Glutamatergic neuron (in vitro differentiated cells): ENCODE measurements at places on chromosomes 4 and X.

GRCh38 chrX:10050481-10050880, 83.3 kb downstream of the CLDN34 start:
- H3K4me3 ChIP-seq = no peak overlapping the region
- no peak overlapping the region for H3K27ac ChIP-seq
- DNase-seq = no peak

DNA sequence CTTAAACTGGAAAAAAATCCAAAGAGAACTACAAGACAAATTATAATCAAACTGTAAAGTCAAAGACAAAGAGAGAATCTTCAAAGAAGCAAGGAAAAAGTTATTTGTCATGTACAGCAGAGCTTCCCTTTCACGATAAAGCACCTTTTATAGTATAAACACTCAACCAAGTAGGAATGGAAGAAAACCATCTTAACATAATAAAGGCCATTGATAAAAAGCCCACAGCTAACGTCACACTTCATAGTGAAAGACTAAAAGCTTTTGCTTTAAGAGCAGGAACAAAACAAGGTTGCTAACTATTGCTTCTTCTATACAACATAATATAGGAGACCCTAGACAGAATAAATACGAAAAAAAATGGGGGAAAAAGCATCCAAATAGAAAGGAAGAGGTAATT, 595.7 kb upstream of the POU3F4 start:
- DNase-seq = no peak
- H3K36me3 ChIP-seq = no peaks in the 10 kb centered on the region
- no peak overlapping the region for H3K4me3 ChIP-seq

DNA sequence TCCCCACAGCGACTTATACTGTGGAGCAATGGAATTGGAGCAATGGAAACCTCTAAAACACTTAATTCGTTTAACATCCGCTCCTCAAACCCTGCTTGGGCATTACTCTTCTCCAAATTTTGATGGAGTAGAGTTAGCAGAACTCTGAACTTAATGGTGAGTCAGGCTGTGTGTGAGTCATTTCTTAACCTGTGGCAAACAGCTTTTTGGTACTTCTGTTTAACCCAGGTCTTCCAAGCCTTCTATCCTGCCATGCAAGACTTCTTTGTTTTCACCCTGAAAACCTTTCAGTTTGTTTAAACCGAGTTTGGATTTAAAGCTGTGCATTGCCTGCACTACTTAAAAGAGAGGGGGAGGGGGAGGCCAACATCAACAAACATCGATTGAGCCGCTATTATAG, 3.6 kb upstream of the AMOT start:
- H3K36me3 ChIP-seq = no peaks in the 10 kb centered on the region
- no peak overlapping the region for H3K4me3 ChIP-seq
- no peak for DNase-seq

DNA sequence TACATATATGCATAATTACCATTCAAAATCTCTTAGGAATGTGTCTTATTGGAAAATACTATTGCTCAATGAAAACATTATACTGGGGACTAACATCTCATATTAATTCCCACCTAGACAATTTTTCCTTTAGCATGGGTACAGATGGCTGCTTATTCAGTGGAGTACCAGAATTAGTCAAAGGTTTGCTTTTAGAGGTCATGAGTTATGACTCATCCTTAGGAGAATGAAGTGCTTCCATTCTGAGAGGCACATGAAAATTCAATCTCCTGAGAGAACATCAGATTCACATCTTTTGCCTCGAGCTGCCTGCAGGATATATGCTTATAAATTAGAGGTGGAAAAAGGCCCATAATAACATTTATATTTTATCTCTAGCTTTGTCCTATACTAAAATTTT, 378.0 kb upstream of the DMD start:
- H3K27me3 ChIP-seq = no peaks in the 10 kb centered on the region
- peak overlapping the region; percentile 43 for H3K27ac ChIP-seq
- peaks cover 13% of the 10 kb centered on the region for H3K4me1 ChIP-seq
- DNase-seq = no peak
- no peak overlapping the region for H3K4me3 ChIP-seq

DNA sequence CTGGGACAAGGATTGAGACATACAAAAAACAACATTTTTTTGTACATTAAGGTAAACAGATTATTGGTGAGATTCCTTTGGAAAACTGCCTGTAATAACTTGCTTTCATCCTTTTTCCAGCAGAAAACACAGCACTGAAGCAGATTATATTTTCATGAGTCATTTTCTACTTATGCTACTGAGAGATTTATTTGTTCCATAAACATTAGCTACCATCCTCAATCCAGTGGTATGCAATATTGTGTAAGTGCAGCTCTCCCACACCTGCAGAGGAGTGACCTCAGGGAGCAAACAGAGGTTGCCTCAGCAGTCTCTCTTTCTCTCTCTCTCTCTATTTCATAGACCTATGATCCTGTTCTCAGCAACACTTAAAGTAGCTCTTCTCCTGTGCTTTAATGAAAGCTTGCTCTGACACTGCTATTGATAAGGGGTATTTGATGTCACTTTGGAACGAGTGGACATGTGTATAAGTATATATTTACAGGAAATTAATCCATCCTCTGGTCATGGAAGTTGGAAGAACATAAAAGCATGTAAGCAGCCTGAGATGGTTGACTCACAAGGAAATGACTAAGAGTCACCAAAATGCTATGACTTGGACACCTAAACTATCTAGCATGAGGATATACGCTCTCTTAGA, 163.7 kb upstream of the SPANXC start:
- no peaks in the 10 kb centered on the region for H3K36me3 ChIP-seq
- H3K4me1 ChIP-seq = no peaks in the 10 kb centered on the region
- no peak overlapping the region for H3K4me3 ChIP-seq
- no peak overlapping the region for H3K27ac ChIP-seq

GRCh38 chr4:80235451-80235850, 31.0 kb upstream of the FGF5 start:
- H3K27me3 ChIP-seq = peaks cover 3% of the 10 kb centered on the region
- H3K36me3 ChIP-seq = no peaks in the 10 kb centered on the region
- no peak overlapping the region for H3K27ac ChIP-seq
- no peak overlapping the region for H3K4me3 ChIP-seq
- no peak for DNase-seq

DNA sequence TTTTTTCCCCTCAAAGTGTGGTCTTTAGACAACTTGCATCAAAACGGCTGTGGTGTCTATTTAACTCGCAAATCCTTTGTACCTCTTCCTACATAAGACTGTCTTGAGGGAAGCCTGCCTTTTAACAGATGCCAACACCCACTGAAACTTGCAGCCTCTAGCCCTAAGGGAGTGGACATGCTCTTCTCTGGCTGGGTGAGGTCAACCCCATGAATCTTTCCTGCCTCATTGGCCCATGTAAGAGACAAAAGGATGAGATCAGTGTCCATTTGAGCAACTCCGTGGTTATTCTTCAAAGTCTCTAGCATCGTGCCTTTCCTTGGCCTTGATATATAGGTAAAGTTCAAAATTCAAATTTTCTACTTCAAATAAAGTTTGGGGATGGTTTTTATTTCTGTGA, 134.7 kb downstream of the SHROOM3 start:
- H3K4me1 ChIP-seq = peaks cover 27% of the 10 kb centered on the region
- no peak overlapping the region for H3K27ac ChIP-seq
- H3K27me3 ChIP-seq = peaks cover 2% of the 10 kb centered on the region
- DNase-seq = no peak
- no peak overlapping the region for H3K4me3 ChIP-seq

DNA sequence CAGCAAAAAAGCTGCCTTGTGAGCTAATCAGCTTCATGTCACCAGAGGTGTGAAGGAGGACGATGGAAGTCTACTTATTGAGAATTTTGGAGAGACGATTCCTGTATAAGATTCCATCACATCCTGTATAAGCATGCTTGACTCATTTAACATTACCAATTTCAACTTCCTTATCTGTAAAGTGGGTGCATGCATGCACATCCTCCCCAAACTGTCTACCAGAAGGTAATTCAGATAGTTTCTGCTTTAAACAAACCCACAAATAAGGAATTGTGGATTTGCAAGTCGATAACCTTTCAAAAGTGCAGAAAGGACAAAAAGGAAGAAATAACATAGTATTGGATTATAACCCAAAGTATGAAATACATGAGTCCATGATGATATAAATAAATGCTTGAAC, 31.1 kb downstream of the AKAP4 start:
- no peak for DNase-seq
- no peak overlapping the region for H3K27ac ChIP-seq
- no peaks in the 10 kb centered on the region for H3K4me1 ChIP-seq
- H3K4me3 ChIP-seq = no peak overlapping the region

DNA sequence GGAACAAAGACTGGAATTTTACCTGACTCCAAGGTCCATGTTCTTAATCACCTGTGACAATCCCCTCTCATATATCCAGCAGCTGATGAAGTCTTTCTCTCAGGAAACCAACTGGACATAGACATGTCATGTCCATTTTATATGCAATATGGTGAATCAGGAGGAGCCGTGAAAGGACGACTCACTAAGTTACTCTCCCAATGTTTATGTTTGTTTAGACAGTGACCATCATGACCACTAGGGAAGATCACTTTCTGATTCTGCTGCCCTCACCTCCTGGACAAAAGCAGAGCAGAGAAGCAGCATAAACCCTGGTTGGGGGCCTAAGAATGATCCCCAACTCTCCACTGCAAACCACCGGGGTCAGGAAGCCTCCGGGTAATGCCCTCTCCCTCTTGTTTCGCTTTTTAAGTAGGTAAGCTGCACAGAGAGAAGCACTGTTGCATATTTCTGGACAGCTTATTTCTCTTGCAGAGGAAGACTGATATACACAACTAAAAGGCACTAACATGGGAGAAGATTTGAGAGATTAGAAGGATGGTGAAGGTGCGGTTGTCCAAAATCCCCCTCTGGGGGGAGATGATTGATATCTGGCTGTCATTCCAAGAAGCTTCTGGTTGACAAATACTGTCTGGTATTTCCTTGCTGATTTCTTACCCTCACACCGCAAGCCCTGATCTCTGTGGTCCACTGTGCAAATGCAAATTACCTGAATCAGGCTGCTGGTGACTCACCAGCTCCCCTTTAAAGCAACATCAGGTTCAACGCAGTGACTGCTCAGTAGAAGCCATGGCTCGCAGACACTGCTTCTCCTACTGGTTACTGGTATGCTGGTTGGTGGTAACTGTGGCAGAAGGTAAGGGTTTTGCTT, at the start of gene ODAPH:
Gene ODAPH, plus strand, starts transcription at position 773 of the 871 bp plus-strand sequence. Its CDS starts 17 bp downstream, at position 790.
- H3K27ac ChIP-seq = no peak within 1 kb of the TSS
- no peaks in the 10 kb centered on the region for H3K27me3 ChIP-seq
- H3K4me3 ChIP-seq = no peak within 1 kb of the TSS

- H3K4me3 ChIP-seq = no peak overlapping the region
- no peak overlapping the region for H3K27ac ChIP-seq
- H3K4me1 ChIP-seq = peaks cover 6% of the 10 kb centered on the region
- DNase-seq = no peak
- no peaks in the 10 kb centered on the region for H3K36me3 ChIP-seq
Measured at GRCh38 chr4:116870686-116871085, 214.7 kb downstream of the TRAM1L1 start.

GRCh38 chrX:132954323-132954722, 4.1 kb downstream of the HS6ST2 start:
- DNase-seq = no peak
- H3K4me1 ChIP-seq = no peaks in the 10 kb centered on the region
- peaks cover 6% of the 10 kb centered on the region for H3K27me3 ChIP-seq

- no peak for DNase-seq
- peaks cover 3% of the 10 kb centered on the region for H3K36me3 ChIP-seq
- H3K4me1 ChIP-seq = peaks cover 8% of the 10 kb centered on the region
- H3K4me3 ChIP-seq = no peak overlapping the region
- no peak overlapping the region for H3K27ac ChIP-seq
- H3K27me3 ChIP-seq = peaks cover 1% of the 10 kb centered on the region
Measured at GRCh38 chr4:56224641-56225040, 162.7 kb downstream of the AASDH start.

GRCh38 chr4:123102897-123103471, 180.6 kb upstream of the NUDT6 start:
- no peak overlapping the region for H3K4me3 ChIP-seq
- no peak for DNase-seq
- H3K4me1 ChIP-seq = peaks cover 5% of the 10 kb centered on the region
- H3K36me3 ChIP-seq = no peaks in the 10 kb centered on the region
- H3K27ac ChIP-seq = no peak overlapping the region

DNA sequence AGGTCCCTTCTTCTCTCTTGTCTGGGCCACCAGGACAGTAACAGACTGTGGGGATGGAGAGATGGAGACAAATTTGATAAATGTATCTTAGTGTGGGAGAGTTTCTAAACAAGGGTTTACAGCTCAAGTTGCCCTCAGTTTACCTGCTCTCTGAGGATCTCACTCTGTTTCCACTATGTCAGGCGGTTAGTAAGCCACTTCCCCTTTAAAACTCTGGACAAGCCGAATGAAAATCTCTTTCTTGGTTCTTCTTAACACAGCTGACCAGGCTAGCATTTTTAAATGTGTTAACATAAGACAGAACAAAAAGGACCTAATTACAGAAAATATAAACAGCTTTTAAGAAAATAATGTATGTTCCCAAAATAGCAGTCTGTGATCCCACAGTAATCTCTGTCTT, 2.9 kb upstream of the SCARB2 start:
- H3K4me3 ChIP-seq = no peak overlapping the region
- H3K4me1 ChIP-seq = peaks cover 32% of the 10 kb centered on the region
- no peak overlapping the region for H3K27ac ChIP-seq
- H3K36me3 ChIP-seq = peaks cover 6% of the 10 kb centered on the region
- DNase-seq = no peak
- peaks cover 14% of the 10 kb centered on the region for H3K27me3 ChIP-seq

GRCh38 chrX:1502241-1502640, 34.7 kb downstream of the P2RY8 start:
- H3K36me3 ChIP-seq = no peaks in the 10 kb centered on the region
- H3K4me1 ChIP-seq = no peaks in the 10 kb centered on the region
- no peak overlapping the region for H3K4me3 ChIP-seq
- DNase-seq = no peak
- no peak overlapping the region for H3K27ac ChIP-seq

DNA sequence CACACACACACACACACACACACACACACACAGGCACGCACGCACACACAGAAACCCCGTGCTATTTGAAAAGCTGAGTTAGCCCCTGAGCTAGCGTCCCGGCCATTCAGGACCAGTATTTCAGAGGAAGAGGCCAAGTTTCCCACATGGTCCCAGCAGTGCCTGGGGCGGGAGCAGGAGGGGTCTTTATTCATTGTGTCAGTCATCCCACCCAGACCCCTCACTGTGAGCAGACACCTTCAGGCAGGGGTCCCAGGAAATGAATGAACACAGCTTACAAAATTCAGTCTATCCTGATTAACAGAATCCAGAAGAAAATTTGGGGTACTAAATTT, 58.1 kb downstream of the ZFYVE28 start:
- H3K4me3 ChIP-seq = no peak overlapping the region
- no peak overlapping the region for H3K27ac ChIP-seq
- peaks cover 25% of the 10 kb centered on the region for H3K4me1 ChIP-seq
- H3K27me3 ChIP-seq = peaks cover 11% of the 10 kb centered on the region
